ENCODE measurements at places on chromosomes 6 and 20.
A peak's percentile ranks its signal among the peaks of the same experiment; 100 is the strongest.

DNA sequence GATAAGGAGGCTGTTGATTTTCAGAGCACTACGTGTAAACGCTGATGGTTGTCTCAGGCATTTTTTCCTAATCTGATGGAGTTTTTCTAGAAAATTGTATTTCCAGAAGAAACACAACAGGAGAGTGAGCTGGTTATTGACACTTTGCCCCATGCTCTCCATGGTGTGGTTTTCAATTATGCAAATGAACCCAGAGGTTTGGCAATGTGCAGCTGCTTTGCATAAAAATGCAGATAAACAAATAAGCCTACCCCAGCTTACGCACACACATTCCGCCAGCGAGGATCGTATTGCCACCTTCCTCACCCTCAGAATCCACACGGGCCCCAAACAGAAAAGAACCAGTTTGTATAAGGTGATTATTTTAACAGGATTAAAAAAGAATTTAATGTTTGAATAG, 45.1 kb upstream of the FRMD1 start:
- DNase-seq: no peak

- no peak for DNase-seq
Measured at GRCh38 chr20:19742974-19743639, 15.0 kb upstream of the RIN2 start.

GRCh38 chr6:35668096-35668495, 20.6 kb downstream of the FKBP5 start:
- no peak for DNase-seq

- DNase-seq: peak; percentile 8
Measured at GRCh38 chr6:161374971-161375873, 101.4 kb upstream of the AGPAT4 start.

DNA sequence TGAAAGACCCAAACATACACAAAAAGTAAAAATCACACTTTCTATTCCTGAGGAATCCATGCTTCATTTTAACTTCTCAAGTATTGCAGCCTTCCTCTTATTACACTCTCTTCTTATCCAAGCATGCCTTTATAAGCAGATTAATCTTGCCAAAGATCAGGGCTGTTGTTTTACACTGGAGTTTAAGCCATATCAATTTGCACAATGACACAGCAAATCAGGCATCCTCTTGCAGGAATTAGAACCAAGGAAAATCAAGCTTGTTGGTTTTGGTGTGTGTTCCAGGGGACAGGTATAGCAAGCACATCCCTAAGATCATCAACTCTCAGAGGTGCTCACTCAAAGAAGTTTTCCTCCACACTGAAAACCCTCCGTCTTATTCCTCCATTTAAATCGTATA, 69.5 kb downstream of the CYP39A1 start:
- peak; percentile 46 for DNase-seq

DNA sequence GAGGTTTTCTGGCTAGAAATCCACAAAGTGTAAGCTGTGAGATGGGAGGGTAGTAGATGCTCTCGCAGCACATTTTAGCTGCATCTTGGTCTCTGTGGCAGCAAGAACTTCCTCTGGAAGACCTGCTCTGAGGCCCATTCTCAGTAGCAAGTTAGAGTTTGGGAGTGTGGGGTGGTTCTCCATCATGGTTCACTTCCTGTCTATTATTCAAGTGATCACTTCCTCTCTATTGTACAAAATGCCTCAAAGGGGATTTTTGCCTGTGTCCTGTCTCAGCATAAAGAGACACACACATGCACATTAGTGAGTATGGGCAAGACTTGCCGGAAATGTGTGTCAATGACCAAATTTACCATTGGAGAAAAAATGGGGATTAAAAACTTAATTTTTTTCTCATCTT, 42.5 kb downstream of the LYRM2 start:
- DNase-seq: peak; percentile 5

DNA sequence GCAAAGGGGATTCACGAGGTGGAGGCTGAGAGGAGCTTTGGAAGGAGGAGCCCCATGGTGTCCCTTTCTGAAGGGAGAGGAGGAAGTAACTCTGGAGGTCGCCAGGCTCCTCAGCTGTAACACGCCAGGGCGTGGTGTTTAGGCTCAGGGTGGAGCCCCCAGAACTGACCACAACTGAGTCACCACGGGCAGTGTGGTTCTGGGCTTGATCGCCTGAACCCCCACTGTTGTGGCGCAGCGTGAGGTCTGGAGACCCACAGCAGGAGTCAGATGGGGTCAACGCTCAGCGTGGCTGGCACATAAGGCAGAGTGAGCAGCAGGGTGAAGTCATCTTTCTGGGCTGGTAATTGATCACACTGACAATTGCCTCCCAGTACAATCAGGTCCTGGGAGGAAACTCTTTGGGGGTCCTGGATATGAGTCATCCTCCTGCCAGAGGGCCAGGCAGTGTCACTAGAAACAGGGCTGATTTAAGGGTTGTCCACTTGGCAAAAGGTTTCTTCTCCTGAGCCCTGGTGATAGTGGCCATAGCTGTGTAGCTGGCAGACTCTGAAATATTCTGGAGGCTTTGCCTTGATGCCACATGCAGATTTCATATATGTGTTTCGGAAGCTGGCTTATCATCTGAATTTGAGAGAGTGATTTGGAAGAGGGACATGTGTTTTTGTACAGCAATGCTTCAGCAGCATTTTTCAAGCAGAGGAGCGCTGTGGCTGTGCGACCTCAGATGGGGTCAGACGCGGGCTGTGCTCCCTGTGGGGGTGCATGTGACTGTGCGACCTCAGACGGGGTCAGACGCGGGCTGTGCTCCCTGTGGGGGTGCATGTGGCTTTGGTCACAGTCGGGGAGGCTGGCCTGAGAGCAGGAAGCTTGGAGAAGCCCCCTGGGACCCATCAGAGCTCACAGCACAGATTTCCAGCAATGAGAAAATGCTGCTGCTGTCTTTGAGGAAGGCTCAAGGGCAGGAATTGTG, 50.0 kb downstream of the SYNJ2 start:
- DNase-seq: no peak

- DNase-seq: no peak
Measured at GRCh38 chr20:22827916-22828315, 207.2 kb upstream of the SSTR4 start.

DNA sequence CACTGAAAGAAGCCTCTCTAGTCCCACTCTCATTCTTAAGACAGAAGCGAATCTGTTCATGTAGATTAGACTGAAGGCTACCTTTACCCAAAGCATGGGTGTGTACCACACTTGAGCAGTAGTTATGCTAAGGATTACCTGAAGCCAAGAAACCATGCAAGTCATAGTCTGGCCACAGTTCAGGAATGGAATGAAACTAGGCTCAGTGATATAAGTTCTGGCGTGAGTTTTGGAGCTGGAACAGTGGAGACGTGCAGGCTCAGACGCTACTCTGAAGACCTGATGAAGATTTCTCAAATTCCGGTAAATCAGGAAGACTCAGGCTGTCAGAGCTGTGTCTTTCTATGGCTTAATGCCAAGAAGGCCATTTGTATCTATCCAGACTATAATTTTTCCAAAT, 219.9 kb downstream of the HDGFL1 start:
- no peak for DNase-seq

DNA sequence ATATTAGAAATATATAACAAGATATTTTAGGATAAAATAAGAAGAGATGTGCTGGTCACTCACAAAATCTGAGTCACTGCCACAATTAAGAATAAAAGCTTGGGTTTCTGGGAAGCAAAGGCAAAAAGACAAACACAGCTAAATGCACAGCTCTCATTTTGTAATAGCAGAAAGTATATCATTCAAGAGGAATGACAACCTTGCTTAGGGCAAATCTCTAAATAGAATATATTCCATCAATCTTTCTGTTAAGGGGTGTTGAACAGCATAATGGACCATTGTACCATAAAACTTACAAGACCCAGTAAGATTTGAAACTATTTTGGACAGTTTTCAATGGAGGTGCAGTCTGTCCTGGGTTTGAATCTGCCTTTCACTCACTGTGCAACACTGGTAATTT, 464.9 kb upstream of the SOX4 start:
- DNase-seq: no peak

DNA sequence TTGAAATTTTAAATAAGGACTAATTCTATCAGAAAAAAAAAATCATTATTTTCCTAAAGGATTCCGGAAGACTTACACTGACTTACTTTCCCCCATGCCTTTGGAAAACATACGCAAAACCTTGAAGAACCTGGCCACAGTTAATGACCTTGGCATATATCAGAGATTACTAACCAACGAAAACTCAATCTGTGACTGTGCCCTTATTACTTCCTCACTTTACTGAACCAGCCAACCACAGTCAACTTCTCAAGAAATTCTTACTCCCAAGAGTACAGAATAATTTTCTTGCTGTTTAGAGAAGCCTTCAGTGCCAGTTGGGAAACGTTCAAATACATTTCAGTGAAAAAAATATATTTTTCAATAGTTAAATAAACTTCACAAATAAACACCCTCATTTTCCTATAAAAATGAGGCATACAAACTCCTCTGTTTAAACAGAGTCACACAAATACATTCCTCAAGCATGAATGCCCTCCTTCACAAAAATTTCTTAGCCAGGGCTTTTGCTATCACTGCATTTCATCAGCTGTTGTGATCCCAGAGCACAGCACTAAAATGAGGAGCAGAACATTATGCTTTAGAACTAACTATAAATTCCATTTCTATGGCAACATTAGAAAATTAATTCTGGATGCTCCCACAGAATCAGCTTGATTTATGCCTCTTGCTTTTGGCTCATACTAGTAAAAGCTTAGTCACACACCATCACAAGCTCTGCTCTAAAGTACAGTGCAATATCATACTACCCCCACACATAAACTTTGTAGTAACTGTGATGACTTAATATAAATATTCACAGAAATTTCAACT, 117.6 kb downstream of the DST start:
- no peak for DNase-seq

- DNase-seq: no peak
Measured at GRCh38 chr6:33763483-33763882, 16.8 kb upstream of the IP6K3 start.

GRCh38 chr6:34514593-34515472, 41.3 kb downstream of the SPDEF start:
- DNase-seq: no peak

DNA sequence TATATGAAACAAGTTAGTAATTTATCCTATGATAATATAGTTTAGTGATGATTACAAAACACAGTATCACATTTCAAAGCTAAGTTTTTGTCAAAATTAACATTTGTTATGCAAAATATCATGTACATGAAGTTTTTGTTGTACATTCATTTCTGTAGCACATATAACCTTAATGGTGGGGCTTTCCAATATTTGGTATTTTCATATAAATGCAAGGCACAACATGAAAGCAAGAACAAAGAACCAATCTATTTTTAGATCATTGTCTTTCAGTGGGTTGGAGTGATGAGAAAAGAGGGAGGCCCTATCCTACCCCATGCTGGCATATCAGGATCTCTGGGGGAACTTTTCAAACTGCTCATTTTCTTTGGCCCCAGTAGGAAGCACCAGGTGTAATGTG, 53.4 kb downstream of the FAM83B start:
- DNase-seq: no peak

DNA sequence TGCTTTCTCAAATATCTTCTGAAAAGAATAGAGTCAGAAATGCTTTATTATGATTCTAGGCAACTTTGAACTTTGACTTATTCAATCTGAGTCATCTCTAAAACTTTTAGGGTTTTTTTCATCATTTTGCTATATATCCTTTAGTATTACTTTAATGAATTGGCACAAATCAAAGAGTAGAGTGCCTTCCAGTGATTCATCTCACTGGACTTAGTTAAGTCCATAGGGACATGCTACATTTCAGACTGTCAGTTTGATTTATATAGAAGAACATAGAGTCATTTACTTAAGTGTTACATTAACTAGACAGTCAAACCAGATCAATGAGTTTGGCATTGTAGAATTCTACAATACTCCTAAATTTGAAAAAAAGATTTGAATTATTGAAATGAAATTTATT, 1235.7 kb upstream of the MAP3K7 start:
- no peak for DNase-seq

DNA sequence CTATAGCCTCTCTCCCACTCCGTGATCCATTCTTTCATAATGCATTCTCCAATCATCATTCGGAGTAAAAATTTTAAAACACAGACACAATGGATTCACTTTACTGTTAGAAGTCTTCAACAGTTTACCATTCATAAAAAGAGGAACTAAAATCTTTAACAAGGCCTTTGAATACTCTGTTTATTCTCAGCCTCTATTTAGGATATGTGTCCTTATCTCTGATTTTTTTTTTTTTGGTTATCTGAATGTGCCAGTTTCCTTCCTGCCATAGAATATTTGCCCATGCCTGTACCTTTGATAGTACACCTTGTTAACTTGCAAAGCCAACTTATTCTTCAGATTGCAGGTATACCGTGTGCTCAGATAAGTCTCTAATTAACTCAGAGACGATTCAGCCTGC, 11.1 kb downstream of the CRISP1 start:
- DNase-seq: no peak

- DNase-seq: no peak
Measured at GRCh38 chr6:13226071-13226470, 102.3 kb downstream of the TBC1D7 start.

GRCh38 chr6:14597090-14597489, 479.5 kb downstream of the CD83 start:
- DNase-seq: no peak

- peak; percentile 3 for DNase-seq
Measured at GRCh38 chr6:90216072-90216977, 80.3 kb downstream of the BACH2 start.

GRCh38 chr6:45569210-45569945, 191.6 kb upstream of the SUPT3H start:
- peak; percentile 6 for DNase-seq

DNA sequence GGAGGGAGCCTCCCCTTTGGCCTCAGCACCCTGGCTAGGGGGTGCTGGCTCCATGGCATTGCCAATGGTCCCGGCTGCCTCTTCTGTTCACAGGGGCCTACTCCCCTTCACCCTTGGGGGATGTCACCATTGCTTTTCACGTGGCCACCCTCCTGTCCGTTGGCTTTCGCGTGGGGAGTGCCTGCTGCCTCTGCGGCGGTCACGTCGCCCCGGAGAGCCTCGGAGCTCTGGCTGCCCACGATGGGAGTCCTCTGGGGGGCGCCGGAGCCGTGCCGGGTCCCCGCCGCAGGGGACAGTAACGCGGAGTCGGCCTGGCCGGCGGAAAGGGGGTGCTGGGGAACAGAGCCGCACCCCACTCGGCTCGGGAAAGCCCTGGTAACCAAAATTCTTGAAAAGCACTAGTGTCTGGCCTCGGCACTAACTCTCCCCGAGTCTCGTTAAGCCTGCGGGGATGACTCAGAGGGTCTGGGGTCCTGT, 661 bp upstream of the HEBP2 start:
- peak; percentile 48 for DNase-seq

DNA sequence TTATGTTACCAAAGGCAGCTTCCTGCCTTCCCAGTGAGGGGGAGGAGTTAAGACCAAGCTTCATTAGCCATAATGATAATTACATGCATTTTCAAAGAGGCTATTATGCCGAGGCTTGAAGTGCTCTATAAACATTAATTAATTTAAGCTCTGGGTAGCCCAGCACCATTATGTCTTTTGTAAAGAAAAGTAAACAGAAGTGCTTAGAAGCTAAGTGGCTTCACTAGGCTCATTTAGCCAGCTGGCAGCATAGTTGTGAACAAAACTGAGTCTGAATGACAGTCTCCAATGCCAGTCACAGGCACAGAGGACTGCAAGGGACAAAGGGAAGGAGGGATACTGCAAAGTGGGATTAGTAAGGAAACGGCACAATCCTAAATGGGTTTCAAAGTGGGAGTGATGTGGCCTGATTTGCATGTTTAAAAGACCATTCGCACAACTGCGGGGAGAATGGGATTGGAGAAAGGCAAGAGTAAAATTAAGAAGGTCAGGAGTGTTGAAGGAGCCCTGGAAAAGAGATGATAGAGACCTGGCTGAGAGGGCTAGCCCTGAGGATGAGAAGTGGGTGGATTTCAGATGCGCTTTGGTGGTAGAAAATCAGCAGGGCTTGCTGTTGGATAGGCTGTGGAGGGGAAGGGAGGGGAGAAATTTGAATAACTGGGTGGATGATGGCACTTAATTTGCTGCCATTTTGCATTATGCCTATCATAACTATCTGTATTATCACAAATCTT, 20.1 kb upstream of the ISM1 start:
- DNase-seq: peak; percentile 31

Measured in DMS53 (cell line).